ENCODE measurements at places on chromosomes 5 and 9.

DNA sequence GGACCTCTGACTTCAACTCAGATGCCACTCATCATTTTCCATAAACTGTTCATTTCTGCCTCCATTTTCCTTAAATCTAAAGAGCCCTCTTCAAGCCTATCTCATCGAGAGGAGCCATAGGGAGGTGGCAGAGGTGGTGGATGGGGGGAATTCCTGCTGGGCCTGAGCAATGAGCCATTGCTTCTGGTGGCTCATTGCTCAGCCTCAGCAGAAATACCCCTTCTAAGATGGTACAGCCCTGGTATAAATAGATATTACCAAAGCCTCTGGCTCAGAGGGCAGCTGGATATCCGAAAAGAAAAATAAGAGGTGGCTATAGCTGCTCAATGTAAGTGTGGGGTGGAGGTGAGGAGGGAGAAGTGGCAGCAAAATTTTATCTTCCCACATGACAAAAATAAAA lies 313.5 kb downstream of the CAAP1 start:
- DNase-seq: no peak

GRCh38 chr5:73451224-73452130 lies 2.9 kb upstream of the FOXD1 start:
- peak; percentile 89 for DNase-seq

GRCh38 chr5:129905473-129906176 lies 1.4 kb downstream of the CHSY3 start:
- DNase-seq: peak; percentile 47

GRCh38 chr5:980001-980588 lies 28.5 kb upstream of the NKD2 start:
- DNase-seq: peak; percentile 16

DNA sequence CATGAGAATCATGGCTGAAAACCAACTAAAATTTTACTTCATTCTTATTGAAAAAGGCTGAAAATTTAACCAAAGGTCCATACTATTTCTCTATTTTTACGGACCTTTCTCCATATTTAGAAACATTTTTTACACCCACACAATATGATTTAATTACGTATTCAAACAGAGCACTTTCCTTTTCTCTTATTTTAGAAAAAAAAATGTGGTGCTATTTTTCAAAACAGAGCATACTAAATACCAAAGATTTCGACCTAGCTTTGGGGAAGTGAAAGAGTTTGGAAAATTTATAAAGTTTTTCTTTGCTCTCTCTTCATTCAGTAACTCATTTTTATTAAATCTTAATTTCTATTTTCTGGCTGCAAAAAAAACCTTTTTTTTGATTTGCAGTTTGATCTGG lies 38.1 kb downstream of the RNF145 start:
- DNase-seq: no peak

DNA sequence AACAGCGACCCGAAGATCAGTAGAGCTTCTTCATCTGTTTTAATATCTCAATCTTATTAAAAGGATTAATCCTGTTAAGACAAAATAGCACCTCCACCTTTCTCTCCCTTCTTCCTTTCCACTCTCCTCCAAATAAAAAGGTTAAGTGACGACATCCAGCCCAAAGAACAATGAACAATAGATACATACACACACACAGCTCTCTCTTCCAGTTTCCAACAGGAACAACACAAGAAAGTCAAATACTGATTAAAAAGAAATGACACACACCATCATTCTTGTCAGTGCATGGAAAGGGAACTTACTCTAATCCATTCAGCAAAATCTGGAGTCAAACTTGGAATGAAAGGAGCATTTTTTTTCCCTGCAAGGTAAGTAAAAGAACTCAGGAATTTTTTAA lies 2.8 kb downstream of the ARL15 start:
- no peak for DNase-seq

DNA sequence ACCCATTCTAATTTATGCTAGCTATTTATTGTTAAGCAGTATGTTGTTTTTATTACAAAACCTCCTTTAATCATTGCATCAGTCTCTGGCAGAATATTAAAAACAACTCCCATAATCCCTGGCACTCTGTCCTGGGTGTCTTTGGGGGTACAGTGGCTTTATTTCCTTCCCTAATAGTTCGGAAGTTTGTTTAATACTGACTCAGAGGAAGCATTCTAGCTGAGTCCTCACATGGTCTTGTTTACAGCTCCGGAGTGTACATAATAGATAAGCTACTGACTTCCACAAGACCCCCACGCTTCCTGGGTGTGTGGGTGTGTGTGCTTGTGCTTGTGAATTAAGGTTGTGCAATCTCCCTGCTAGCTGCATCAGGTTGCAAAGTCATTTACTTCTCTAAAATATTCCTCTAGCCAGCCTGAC lies 149.8 kb upstream of the CDKN2B start:
- no peak for DNase-seq

- peak; percentile 1 for DNase-seq
Measured at GRCh38 chr5:42005561-42006153, 80.6 kb downstream of the FBXO4 start.

- no peak for DNase-seq
Measured at GRCh38 chr5:134139891-134140469, 25.5 kb downstream of the TCF7 start.

DNA sequence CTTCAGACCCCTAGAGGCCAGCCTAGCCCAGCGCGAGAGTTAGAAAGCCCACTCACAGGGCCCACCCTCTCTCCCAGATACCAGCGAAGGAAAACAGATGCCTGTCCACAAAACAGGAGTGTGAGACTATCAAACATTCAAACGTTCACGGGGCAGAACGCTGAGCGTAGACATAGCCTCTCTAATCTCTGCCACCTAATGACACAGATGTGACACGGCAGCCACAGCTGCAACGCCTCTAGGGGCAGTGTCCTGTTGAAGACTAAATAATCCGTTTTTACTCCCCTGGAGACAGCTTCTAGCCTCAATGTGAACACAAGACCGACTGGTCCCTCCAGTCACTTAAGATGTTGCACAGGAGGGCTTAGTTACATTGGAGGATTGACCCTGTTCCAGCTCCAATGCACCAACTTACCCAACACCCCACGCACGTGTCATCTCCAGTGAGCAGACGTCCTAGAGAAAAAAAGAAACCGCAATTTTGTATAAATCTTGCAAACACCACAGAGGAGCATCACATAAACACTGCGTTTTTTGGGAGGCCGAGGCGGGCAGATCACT lies 14.3 kb downstream of the DIPK1B start:
- no peak for DNase-seq

DNA sequence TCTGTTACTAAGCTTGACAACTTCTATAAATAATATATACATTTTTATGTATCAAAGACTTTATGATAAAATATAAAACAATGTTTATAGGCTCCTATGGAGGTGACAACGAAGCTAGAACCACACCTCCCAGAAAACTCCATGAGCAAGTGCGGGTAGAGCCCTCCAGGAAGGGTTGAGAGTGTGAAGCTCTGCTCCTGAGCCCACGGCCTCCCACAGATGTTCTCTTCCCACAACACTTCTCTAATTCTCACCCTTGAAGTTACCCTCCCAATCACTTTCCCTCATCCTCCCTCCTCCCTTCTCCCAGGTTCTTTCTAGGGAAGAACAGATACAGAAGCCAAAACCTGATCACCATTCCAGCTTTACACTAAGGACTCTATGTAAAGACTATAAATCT lies 427.6 kb downstream of the SPOCK1 start:
- no peak for DNase-seq

DNA sequence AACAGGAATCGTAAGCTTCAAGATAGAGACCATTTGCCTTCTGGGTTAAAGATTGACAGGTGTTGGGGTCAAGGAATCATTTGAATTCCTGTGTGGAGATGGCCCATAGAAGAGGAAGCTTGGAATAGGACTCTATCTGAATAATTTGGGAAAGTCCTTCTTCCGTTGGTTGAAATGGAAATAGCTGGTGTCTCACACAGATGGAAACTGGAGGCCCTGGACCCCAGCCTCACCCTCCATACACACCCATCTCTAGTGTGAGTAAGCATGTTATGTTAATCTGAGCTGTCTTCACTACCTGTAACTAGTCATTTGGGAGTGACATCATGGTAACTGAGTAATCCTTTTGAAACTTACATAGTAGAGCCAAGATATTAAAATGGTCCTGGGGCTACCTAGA lies 184.4 kb downstream of the CD180 start:
- no peak for DNase-seq

DNA sequence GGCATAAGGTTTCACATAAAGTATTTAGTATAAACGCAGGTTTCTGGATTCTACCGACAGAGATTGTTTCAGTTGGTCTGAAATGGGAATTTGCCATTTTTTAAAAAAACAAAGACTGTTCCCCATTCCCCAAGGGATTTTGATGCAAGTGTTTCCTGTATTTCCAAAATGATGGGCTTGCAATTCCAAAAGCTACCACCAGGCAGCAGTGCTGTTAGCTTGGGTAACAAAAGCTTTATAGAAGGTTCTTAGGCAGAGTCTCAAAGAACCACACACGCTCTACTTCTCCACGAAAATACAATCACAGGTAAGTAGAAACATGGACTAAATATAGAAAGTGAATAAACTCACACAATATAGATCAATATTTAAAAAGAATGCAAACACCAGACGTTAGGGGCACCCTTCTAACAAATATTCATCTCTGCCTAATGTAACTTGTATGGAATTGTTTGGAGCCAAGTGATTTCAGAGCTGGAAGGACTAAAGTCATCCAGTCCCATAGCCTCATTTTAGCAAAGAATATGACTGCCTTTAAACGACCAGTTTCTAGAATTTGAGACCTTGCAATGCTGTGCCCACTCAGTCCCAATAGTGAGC lies 154.3 kb downstream of the SPOCK1 start:
- DNase-seq: no peak

DNA sequence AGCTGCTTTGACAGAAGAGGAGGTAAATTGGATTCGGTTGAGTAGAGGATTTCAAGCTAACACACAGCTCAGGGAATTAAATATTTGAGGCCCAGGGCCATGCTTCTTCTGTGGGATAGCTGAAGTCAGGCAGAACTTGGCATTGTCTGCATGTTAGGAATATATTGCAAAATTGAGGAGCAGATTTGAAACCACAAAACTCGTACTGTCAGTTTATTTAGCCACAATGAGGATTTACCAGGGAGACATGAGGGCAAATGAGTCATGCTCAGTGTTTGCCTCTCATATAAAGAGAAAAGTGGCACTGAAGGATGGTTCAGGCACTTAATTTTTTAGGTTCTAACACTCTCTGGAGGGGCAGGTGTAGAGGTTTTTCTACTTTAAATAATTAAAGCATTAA lies 83.0 kb upstream of the PRLR start:
- DNase-seq: no peak

DNA sequence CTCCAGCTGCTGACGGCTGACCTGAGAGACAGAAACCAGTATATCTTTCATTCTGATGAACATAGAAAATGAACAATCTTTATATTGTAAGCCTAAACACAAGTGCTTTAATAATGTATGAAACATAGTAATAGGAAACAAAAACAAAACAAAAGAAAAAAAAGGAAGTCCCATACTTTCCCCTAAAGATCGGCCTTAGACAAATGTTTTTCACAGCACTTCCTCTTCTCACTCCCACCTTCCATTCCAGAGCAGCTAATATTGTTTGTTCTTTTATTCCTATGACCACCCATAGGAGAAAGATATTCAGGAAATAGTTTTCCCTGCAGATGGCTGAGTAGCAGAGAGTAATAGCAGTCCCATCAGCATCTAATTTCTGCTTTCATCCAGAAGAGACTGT lies 194.4 kb upstream of the SLC27A6 start:
- DNase-seq: no peak

GRCh38 chr5:59034498-59035186 lies 451.8 kb downstream of the RAB3C start:
- DNase-seq: peak; percentile 22

DNA sequence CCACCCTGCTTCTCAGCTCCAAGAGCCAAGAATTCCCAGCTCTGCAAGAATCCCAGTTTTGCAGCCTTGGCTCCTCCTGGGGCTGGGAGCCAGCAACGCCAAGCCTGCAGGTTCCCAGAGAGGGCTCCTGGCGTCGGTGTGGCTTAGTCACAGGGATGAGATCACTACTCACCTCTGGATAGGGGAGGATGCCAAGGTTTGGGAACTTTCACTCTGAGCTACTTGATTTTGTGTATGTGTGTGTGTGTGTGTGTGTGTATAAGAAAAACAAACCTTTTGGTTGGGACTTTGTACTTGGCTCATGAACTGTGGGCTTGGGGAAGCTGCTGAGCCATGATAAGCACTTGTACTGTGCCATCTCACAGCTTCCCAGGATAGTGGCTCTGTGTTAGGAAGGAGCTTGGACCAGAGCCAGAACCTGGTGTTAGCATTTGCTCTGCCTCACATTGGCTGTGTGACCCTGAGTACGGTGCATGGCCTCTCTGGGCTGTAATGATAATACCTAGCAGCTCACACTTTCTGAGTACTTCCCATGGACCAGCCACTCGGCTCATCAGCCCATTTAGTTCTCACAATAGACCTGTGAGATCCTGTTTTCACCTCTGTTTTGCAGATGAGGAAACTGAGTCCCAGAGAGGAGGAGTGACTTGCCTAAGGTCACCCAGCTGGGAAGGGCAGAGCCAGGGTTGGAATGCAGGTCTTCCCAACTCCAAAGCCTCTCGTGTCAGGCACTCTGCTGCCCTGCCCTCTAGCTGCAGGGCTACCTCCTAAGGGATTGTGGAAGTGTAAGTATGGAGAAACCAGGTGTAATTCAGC lies 41.4 kb upstream of the DAB2IP start:
- DNase-seq: no peak

GRCh38 chr5:157563373-157563928 lies 12.1 kb downstream of the ADAM19 start:
- DNase-seq: no peak

DNA sequence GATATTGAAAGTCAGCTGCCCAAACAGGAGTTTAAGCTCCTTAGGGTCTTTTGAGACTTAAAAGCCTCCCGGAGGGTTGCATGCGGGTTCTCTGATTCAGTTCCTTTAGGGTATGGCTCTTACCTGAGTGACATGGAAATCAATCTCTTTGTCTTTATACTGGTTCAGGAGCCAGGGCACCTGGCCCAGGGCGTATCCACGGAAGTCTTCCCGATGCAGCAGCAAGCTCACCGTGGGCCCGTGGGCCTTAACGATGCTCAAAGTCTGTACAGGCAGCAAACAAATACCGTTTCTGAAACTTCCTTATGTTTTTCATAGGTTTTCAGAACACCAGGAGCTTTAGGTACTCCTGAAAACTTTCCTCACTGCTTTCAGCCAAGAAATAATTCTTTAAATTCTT lies 13.2 kb downstream of the MROH2B start:
- DNase-seq: no peak

GRCh38 chr5:142962174-142962533 lies 192.0 kb downstream of the ARHGAP26 start:
- DNase-seq: no peak

- no peak for DNase-seq
Measured at GRCh38 chr9:4284925-4285324, 14.9 kb downstream of the GLIS3 start.

DNA sequence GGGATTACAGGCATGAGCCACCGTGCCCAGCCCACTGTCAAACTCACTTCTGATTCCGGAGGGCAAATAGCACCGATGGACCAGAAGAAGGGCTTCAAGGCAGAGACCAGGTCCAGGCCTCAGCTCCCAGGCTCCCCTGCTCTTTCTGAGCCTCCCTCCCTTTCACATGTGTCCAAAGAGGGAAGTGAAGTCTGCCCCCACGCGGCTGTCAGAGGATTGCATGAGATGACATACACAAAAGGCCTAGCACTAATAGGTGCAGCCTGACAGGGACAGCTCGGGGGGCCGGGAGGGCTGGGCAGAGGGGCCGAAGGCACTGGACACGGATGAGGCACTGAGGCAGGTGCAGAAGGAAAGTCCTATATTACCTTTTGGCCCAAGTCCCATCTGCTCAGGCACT lies 16.1 kb downstream of the FBP1 start:
- no peak for DNase-seq

- DNase-seq: no peak
Measured at GRCh38 chr9:90009447-90009846, 404.6 kb downstream of the GADD45G start.

- no peak for DNase-seq
Measured at GRCh38 chr5:82603033-82603987, 325.2 kb upstream of the RPS23 start.
